Activated CD8-positive, alpha-beta memory T cell treated with anti-CD3 and anti-CD28 coated beads for 24 hours (primary cell): ENCODE measurements at places on chromosomes 1 and 21.

DNA sequence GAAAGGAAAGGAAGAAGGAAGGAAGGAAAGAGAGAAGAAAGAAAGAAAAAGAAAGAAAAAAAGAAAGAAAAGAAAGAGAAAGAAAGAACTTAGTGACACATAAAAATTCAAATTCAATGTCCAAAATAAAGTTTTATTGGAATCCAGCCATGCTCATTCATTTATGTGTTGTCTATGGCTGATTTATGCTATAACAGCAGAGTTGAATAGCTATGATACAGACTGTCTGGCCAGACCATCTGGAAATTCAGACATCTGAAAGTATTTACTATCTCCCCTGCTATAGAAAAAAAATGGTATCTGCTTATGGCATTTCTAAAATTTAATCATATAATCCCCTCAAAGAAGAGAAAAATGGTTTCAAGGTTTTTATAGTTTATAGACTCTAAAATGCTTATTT, 79.4 kb upstream of the RRP15 start:
- no peak for DNase-seq

GRCh38 chr1:110062612-110063011, 7.9 kb downstream of the ALX3 start:
- DNase-seq: no peak

DNA sequence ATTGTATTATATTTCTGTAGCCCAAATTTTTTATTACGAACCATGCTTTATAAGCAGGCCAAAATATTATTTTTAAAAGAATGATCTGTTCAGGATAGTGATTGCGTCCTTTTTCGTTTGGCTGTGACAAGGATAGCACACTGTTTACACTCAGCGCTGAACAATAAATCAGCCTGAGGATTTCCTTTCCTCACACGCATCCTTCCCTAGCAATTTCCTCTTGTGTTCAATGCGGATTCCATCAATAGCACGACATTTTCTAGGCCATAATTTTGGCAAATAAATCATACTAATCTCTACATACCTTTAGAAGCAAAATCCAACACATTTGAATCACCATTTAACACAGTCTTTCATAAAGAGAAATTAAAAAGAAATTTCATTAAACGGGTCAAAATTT, 1.6 kb upstream of the VAV3 start:
- no peak for DNase-seq

GRCh38 chr1:27496604-27497155, 6.7 kb upstream of the WASF2 start:
- DNase-seq: no peak

DNA sequence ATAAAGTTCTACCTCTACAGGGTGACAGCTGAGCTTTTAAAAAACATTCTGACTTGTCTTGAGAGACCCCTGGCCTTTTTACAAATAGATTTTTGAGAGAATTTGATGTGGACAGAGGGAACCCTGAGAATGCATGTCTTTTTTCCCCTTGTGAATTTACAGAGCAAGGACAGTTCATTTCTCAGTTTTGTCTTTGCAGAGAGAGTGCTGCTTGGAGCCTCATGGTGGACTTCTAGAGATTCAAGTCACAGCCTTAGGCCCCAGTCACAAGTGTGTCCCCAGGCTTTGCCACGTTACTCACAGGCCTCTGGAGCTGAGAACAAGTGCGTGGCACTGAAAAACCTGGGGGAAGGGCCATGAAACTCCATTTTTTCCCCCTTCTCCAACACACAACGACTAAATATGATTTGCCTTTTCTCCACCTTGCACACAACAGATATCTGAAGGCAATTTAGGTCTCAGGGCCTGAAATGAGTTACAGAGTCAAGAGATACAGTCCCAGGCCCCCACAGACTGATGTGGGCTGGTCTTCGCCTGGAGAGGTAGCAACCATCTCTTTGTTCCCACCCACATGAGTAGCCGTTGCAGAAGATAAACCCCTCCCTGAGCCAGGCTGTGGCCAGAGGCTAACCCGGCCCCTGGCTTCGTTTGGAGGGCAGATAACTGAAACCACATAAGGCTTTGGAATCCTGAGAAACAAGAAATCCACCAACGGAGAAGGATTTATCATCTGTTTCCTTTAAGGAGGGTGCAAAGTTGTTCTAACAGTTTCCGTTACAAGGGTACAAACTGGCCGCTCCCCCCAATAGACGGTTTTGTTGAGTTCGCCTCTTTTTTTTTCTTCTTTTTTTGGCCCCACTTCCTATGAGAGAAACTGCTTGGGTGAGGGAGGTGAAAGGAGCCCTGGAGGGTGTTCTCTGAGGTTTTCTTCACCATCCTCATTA, 1.0 kb upstream of the PIGV start:
- DNase-seq: peak; percentile 78
